Activated B cell treated with CpG ODN at 0.5 μM for 24 hours (primary cell): ENCODE measurements at places on chromosomes 3 and 15. TPM values are rescaled to one million over a fixed set of nuclear protein-coding genes. Genes with fewer than 3 reads are reported as not detected.

The SLC28A1 gene
- total RNA-seq, result not detected in 2 replicates

The SLC38A3 gene
- not detected in 2 replicates for total RNA-seq

DNA sequence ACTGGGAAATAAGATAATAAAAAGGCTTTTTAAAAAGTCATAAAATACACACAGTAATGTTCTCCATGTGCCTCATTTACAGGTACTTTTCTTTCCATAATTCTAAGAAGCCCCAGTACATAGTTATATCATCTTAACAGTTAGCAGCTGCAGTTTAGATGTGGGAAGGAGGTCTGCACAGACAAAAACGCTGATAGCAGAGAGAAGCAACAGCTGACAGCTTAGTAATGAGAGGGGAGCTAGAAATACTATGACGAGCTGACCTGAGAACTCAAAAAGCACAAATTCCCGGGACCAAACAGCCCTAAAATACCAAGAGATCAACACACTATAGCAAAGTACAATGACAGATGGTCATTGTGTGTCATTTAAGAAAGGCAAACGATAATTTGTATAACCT lies 36.7 kb upstream of the ARHGEF3 start:
- DNase-seq, result no peak

- DNase-seq, result no peak
Measured at GRCh38 chr3:122468896-122469533, 45.7 kb downstream of the KPNA1 start.

DNA sequence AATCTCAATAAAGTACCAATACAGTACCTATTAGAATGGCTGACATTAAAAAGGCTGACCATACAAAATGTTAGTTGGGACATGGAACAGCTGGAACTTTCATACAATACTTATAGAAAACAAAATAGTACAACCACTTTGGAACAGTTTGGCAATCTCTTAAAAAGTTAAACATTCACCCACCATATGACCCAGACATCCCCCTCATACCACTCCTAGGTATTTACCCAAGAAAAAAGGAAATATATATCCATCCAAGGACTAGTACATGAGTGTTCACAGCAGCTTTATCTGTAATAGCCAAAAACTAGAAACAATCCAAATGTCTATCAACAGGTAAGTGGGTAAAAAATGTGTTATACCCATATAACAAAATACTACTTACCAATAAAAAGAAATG lies 25.2 kb upstream of the ARF4 start:
- no peak for DNase-seq

DNA sequence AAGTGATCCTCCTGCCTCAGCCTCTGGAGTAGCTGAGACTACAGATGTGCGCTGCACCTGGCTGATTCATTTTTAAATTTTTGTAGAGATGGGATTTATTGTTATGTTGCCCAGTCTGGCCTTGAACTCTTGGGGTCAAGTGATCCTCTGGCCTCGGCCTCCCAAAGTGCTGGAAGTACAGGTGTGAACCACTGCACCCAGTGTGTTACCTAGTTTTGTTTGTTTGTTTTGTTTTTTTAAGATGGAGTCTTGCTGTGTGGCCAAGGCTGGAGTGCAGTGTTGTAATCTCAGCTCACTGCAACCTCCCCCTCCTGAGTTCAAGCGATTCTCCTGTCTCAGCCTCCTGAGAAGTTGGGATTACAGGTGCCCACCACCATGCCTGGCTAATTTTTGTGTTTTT lies 12.1 kb downstream of the PTPN23 start:
- DNase-seq, result no peak

DNA sequence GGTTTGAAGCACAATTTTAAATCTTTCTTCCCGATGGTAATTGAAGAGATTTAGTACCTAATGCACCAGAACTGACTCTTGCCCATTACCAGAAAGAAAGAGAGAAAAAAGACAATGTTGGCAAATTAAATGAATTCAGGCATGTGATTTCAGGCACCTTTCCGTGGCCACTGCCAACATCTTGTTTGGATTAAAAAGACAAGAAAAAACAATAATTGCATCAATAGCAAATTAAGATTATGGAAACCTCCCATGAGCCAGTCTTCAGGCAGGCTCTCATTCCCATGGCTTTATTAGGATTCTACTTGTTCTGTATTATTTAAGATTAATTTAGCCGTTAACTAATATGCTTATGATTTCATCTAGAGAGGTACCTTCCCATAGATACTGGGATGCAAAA lies 193.0 kb downstream of the GREM1 start:
- no peak for DNase-seq

DNA sequence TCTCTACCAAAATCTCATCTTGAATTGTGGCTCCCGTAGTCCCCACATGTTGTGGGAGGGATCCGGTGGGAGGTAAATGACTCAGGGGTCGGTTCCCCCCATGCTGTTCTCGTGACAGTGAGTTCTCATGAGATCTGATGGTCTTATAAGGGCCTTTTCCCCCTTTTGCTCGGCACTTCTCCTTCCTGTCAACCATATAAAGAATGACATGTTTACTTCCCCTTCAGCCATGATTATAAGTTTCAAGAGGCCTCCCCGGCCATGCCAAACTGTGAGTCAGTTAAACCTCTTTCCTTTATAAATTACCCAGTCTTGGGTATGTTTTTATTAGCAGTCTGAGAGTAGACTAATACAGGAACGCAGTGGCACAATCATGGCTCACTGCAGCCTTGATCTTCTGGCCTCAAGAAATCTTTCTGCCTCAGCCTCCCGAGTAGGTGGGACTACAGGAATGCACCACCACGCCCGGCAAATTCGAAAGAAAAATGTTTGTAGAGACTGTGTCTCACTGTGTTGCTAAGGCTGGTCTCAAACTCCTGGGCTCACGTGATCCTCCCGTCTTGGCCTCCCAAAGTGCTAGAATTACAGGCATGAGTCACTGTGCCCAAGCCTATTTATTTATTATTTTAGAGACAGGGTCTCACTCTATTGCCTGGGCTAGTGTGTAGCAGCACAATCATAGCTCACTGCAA lies 101.0 kb downstream of the ATP10A start:
- no peak for DNase-seq

- DNase-seq, result no peak
Measured at GRCh38 chr3:29384640-29385039, 103.8 kb downstream of the RBMS3 start.

- no peak for DNase-seq
Measured at GRCh38 chr3:190620886-190621608, 107.2 kb downstream of the IL1RAP start.

DNA sequence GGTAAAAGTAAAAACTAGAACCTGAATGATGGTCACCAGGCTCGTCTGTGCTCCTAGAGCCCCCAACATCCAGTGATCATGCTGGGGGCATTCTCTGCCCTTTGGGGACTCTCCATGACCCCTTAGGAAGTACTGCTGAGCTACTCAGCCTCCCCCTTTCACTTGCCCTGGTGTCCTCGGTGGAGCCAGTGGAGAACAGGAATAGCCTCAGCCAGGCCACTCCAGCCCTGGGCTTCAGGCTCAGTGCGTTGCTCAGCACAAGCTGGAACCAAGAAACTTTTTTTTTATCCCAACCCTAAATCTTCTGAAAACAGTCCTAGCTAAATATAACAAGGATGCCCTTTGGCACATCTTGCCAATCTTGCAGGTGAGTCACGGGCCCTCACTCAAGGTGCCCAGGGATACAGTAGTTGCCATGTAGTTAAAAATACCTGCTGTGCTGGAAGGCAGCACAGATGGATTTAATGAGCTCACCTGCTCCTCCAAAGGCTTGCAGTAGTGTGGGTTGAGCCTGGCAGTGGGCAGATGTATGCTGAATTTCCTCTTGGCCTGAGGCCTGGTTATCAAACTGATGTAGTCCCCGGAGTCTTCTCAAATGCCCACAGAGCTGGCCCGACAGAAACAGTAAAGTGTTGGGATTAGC lies 46.9 kb upstream of the TMEM158 start:
- DNase-seq, result no peak

DNA sequence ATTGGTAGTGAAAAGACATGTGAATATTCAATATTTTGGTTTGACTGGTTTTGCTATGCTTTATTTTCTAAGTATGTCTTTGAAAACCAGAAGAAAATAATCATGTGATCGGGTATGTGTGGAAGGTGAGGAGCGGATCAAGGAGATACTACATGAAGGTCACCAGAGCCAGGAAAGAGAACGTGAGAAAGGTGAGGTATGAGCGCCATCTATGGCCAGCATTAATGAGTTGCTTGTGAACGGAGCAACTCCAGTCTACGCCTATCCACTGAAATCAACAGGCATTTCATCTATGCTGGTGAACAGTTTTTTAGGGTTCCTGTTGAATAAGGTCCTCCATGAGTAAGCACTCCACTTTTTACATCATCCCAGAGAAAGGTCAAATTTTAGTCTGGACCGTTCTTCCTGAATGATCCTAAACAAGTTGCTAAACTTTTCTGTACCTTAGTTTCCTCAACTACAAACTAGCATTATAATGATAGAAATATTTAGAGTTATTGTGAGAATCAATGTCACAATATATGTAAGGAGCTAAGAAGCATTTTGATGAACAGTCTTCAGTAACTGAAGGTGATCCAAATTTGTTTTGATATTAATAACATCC lies 1435.2 kb upstream of the CADM2 start:
- DNase-seq, result no peak

- no peak for DNase-seq
Measured at GRCh38 chr3:148707601-148708380, 10.1 kb downstream of the AGTR1 start.

DNA sequence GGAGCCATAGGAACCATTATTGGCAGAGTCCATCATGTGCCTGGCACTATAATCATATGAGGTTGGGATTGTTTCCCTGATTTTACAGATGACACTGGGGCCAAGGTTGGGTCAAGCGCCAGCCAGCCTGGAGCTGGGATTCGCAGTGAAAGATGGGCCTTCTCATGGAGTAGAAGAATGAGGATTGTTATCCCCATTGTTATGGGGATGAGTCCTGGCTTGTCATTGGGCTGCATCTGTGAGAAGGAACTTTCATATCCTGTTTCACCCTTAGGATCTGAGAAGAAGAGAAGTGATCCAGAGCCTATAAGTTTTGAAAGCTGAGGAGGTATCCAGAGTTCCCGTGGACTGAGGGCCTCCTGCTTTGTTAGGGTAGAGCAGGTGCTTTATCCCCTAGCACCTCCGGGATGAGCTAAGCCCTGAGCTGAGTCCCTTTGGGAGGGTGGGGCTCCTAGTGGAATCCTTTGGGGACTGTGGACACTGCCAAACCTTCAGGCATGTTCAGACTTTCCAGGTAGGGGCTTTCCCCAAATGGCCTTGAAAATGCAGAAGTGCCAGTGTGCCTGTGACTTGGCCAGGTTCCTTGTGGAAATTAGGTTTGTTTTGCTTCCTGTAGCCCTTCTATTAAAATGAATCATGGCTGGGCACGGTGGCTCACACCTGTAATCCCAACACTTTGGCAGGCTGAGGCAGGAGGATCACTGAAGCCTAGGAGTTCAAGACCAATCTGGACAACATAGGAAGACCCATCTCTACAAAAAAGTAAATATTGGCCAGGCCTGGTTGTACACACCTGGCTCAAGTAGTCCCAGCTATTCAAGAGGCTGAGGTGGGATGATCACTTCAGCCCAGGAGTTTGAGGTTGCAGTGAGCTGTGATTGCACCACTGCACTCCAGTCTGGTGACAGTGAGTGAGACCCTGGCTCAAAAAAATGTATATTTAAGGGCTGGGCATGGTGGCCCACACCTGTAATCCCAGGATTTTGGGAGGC lies 30.2 kb upstream of the BSN start:
- DNase-seq, result no peak

DNA sequence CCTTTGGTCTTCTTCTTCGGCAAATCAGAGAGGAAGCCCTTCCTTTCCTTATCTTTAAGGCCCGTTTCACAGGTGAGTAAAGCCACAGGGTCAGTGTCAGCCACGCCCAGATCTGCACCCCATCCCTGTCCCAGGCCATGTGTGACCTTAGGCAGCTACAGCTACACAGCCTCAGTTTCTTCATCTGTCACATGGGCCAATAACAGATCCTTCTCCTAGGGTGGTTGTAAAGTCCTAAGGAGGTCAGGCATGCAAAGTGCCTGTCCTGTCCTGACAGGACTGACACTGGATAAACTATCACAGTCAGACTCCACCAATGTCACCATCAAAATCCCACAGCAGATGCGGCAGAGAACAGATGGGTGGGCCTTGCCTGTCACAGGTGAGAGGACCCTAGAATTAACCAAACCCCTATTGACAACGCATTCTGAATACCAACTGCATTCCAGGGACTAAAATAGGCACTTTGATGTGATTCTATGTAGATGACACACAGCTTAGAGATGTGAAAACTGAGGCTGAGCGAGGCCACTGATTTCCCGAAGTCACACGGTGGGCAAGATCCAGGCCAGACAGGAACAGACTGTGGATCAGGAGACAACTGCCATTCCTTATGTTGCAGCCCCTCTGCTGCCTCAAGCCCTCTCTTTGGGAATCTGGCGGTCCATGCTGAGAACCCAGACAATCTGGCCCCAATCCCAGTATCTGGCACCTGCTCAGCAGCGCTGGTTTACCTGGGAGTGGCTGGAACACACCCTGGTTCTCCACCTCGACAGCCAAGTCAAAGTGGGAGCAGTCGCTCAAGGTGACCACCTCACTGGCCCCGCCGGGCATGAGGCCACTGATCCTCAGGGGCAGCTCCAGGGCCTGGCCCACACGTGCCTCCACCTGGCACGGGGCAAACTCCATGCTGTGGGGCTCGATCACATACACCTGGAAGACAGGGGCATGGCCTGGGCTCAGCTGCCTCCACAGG lies 48.7 kb downstream of the NUP210 start:
- no peak for DNase-seq

GRCh38 chr3:86865506-86865905 lies 125.4 kb downstream of the VGLL3 start:
- no peak for DNase-seq

GRCh38 chr3:82163907-82164520 lies 402.6 kb upstream of the GBE1 start:
- no peak for DNase-seq

DNA sequence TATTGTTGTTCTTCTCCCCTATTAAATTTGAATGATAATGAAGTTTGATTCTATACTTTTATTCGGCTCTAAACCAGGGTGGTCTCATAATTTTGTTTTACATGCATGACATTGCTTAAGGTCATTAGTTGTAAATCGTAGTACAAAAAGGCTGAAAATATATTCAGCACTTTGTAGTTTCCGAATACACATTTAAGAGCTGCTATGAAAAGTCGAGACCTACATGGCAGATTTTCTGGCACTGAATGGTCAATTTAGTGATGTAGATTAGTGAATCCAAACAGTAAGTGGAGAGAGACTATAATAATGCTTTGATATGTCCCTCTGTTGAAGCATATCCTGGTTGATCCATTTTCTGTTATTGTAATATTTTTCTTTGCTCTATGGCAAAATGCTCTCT lies 254.0 kb upstream of the SOX2 start:
- DNase-seq, result no peak

DNA sequence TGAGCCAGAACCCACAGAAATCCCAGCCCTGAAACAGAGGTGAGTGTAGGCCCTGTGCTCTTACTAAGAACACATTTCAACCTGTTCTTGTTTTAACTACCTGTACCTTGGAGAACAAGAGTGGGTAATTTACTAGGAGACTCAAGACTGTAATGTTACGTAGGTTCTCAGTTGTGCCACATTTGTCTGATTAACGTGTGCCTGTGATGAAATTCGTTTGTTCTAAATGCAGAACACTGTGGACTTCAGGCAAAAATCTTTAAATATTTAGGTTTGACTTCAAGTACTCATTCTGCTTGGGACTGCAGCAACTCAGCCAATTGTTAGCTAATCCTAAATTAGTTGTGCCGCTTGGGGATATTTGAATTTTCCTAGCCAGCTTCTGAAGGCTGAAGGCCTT lies 28.3 kb downstream of the GTF2E1 start:
- DNase-seq, result no peak
